ENCODE measurements at places on chromosomes 12 and 14.

- DNase-seq = no peak
Measured at GRCh38 chr14:50823762-50824636, 7.0 kb downstream of the NIN start.

DNA sequence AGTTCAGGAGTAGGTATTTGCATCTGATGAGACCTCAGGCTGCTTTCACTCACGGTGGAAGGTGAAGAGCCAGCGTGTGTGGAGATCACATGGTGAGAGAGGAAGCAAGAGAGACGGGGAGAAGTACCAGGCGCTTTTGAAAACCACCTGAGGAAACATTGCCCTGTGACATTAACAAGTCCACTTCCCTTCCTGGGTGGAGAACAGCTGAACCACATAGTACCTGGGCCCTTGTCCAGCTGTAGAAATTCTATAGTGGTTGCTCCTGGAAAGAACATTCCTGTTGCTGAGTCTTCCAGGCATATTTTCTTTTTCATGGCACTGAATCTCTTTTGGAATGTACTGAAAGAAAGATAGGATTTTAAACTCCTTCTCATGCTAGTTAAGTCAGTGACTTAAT lies 87.3 kb upstream of the RIN3 start:
- no peak for DNase-seq

GRCh38 chr12:57215668-57216013 lies 953 bp upstream of the NXPH4 start:
- peak; percentile 79 for DNase-seq

DNA sequence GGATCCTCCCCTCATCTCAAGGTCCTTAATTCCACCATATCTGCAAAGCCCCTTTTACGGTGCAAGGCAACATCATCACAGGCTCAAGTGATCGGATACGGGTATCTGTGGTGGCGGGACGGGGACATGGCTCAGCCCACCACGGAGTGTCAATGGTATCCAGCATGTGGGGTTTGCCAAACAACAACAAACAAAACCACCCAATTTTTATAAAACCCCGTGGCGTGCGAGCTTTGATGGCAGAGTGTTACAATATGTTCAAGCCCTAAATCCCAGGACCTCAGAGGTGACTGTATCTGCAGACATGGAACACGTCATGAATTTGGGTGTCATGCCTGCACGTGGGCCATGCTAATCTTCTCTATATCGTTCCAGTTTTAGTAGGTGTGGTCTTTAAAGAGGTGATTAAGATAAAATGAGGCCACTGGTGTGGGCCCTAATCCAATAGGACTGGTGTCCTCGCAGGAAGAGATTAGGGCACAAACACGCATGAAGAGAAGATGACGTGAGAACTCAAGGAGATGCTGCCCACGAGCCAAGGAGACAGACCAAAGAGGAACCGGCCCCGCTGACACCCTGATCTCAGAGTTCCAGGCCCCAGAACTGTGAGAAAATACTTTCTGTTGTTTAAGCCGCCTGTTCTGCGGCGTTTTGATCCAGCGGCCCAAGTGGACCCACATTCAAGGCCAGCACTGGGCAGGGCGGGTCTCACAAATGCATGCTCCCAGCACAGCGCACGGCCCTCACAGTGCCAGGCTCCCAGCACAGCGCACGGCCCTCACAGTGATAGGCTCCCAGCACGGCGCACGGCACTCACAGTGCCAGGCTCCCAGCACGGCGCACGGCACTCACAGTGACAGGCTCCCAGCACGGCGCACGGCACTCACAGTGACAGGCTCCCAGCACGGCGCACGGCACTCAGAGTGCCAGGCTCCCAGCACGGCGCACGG lies 6.7 kb upstream of the GOLGA3 start:
- no peak for DNase-seq

DNA sequence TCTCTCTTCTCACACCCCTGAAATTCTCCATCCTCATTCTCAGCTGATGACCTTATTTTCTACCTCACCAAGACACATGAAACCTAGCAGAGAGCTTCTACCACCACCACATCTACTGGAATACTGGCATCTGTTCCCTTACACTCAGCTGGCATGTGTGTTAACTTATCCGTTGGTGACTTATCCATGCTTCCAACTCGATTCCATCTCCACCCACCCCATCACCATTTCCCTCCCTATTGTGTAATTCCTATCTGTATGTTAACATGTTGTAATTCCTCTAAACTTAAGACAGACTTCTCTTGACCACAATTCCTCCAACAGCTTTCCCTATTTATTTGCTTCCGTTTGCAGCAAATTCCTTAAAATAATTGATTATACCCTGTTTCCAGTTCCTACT lies 15.4 kb downstream of the C1S start:
- no peak for DNase-seq

- no peak for DNase-seq
Measured at GRCh38 chr12:114092981-114093380, 126.9 kb upstream of the RBM19 start.

- no peak for DNase-seq
Measured at GRCh38 chr12:72197790-72198189, 74.4 kb upstream of the TRHDE start.

DNA sequence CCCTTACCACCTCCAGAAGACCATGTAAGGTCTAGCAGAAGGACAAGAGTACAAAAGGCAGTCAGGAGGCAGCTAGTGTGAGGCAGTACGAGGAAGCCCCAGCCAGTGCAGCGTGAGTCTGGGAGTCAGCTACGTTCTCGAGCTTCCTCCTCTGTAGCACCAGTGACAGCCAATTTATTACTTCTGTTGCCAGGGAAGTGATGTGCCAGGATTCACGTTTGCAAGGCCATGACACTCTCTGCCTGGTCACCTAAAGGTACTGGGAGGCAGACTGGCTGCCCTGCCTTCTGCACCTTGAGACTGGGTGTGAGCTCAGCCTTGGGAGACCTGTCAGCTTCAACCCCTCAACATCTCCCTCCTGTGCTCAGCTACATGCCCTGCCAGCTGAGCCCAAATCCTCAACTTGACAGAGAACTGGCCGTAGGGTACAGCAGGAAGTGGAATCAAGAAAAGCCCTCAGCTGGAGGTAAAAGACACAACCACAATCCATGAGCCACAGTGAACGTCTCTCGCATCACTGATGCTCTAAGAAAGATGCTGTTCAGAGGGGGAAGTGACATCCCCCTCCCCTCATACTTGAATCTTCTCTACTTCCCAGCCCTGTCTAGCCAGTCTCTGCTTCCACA lies 182.5 kb upstream of the RGS6 start:
- no peak for DNase-seq

DNA sequence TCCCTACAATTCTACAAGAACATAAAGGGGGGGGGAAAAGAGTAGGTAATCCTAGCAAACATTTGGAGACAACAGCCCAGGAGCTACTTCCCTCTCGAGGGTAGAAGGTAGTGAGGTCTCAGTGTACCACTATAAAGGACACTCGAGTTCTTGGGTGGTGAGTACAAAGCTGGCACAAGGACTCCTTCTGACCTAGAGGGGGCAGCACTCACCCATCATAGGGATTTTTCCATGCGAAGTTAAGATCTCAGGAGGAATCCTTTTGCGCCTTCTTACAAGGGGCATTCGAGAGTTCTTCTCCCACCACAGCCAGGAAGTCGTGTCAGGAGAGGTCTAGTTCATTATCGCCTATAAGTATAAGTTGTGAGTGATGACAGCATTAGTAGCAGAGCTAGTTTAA lies 200.2 kb upstream of the RBM19 start:
- peak; percentile 91 for DNase-seq

DNA sequence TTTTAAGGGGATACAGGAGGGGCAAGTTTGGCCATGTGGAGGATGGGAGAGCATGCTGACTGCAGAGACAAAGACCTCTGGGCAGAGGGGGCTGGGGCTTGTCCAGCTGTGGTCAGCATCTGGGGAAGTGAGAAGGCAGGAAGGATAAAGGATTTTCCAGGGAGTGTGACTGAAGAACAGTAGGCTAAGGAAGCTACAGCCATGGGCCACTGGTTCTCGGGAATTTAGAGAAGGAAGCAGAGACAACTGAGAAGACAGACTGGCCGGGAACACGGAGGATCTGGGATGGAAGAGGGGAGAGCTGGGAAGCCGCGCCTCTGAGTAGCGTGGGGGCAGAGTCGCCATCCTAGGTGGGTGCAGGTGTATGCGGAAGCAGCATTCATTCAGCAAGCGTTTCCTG lies 7.0 kb upstream of the PGAM5 start:
- no peak for DNase-seq
